ENCODE measurements at places on chromosomes 12 and 14.

DNA sequence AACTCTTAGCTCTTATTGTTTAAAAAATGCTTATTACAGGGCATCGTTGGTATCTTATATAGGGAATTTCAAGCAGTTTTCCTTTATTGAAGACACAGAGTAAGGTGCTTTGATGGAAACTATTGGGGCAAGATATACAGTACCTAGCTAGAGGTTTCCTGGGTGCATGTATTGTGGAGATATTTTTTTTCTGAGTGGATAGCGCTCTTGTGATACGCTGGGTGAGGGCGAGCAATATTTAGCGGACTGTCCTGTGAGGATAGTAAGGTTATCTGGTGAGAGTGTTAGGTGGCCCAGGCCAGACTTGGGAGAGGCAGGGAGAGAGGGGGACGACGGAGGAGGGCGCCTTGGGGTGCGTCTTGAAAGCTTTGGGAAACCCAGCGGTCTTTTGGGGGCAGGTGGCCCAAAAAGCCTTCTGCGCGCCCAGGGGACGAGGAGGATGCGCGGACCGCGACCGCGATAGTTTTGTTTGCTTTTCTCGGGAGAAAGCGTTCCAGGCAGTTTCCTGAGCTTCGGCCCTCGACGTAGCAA is 596 bp upstream of the BICD1 start:
- DNase-seq: no peak

DNA sequence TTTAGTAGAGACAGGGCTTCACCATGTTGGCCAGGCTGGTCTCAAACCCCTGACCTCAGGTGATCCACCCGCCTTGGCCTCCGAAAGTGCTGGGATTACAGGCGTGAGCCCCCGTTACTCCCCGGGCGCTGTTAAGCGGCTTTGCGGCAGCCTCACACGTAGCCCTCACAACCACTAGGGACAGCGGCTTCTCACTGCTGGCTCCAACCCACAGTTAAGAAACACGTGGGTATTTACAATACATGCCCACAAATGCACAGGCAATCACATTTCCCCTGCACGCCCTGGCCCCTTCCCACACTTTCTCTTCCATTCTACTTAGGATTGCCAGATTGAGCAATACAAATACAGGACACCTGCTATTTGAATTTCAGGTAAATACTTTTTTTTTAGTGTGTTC is 37.0 kb upstream of the EIF5 start:
- no peak for DNase-seq

DNA sequence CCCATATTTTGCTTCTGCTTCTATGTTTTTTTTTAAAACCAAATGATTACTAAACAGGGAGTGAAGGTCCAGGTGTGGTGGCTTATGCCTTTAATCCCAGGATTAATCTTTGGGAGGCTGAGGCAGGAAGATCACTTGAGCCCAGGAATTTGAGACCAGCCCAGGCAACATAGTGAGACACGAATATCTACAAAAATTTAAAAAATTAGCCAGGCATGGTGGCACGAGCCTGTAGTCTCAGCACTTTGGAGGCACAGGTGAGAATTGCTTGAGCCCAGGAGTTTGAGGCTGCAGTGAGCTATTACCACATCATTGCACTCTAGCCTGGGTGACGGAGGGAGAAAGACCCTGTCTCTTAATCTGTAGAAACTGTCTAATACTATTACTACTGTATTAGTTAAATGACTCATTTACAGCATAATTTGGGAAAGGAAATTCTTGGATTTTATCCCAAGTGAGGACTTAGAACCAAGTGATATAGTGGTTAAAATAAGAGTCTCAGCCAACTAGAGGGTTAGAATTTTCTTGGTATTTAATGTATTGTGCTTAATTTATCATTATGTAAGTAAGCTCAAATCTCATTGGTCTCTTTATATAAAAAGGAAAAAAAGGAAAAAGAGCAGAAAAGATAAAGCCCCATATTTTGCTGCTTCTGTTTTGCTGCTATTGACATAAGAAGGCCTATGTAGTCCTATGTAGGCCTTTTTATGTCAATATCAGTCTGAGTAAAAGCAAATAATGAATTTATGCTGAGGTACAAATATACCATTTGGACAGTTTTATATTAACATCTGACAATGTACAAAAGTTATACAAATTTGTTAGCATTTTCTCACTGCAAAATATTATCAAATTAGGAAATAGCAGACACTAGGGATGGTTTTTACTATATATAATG is 163.4 kb downstream of the RAD51B start:
- no peak for DNase-seq

GRCh38 chr14:89973234-89973823 is 17.6 kb downstream of the TDP1 start:
- DNase-seq: peak; percentile 72

GRCh38 chr12:118979763-118980406 is 1.5 kb upstream of the SRRM4 start:
- DNase-seq: peak; percentile 78

DNA sequence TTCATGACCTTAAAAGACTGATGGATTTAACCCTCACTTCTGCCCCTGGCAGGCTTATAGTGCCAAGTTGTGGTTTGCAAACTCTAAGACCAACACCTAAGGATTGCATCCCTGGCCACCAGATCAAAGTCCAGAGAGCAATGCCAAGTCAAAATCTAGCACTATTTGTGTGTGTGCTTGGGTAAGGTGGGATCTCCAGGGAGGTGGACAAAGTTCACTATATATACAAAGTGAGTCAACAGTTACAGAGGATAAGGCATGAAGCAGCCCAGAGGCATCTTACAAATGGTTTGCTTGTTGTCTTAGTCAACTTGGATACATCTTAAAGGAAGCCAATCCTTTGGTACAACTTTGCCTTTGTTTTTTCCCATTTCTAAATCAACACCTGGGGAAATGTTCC is 137.3 kb downstream of the MSRB3 start:
- DNase-seq: no peak

GRCh38 chr14:89317051-89317691 is 99.9 kb downstream of the FOXN3 start:
- DNase-seq: no peak

DNA sequence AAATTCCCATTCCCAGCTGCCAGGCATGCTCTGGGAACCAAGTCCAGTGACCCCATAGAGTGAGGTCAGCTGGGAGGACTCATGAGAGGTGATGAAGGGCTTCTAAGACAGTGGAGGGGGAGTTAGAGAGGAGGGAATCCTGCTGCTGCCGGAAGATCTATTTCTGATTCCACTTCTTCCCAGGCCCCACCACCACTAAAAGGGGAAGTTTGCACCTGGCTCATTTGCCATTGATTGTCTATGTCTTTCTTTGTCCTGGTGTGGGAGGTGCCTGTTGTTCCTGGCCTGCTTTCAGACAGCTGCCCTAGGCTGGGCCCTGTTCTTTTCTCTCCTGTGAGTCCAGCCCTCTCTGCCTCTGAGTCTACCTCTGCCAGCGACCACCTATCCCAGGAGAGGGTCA is 3.0 kb upstream of the KRT6A start:
- DNase-seq: no peak

Measured in HEK293T (cell line).